ENCODE measurements at places on chromosomes 2 and 18.

- peak; percentile 23 for DNase-seq
These were observed 132.6 kb downstream of the MAP2 start for GRCh38 chr2:209556354-209556961.

GRCh38 chr2:239043326-239043725 is 195.4 kb downstream of the TWIST2 start:
- no peak for DNase-seq

DNA sequence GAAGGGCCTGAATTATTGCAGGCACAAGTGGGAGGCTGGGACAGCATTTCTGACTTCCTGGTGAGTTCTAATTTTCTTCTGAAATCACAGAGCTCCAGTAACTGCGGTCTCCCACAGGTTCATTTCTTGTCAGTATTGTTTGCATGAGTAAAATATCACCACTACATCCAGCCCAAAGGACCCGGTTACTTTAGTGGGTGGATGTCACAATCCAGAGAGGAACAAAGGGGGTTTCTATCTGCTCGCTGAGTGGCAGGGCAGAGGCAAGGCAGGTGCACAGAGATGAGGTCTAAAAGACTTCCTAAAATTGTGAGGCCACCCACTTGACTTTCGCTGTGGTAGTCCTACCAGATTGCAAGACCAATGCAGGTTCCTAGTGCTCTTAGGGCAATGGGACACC is 800.4 kb upstream of the ID2 start:
- no peak for DNase-seq

DNA sequence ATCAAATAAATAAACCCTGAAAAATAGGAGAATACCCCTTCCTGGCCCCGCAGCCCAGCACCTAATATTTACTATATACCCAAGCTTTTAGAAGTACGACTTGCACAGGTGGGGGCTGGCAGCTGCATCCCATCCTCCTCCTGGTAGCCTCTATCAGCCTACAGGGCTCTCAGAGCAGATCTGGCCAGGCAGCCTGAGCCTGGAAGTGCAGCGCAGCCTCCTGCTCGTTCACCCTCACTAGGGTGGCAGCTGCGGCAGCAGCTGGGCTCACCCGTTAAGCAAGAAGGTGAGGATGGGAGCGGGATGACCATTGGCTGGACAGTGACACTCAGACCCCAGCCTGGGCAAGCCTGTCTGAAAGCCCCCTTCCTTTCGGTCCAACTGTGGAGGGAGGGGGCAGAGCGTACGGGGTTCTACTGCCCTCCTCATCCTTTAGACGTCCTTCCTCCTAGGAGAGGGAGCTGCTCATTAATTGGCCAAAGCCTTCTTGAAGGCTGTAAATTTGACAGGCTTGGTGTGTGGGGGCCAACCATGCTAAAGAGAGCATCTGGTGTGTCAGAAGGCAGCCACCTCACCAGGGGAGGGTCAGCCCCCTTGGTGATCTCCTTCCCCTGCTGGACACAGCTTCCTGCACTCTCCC is 23.3 kb downstream of the MPHOSPH10 start:
- no peak for DNase-seq

- peak; percentile 63 for DNase-seq
These were observed 638 bp downstream of the ST6GAL2 start for GRCh38 chr2:106885329-106885728.

- DNase-seq, result no peak
These were observed 66.7 kb downstream of the USP40 start for GRCh38 chr2:233499928-233500327.

DNA sequence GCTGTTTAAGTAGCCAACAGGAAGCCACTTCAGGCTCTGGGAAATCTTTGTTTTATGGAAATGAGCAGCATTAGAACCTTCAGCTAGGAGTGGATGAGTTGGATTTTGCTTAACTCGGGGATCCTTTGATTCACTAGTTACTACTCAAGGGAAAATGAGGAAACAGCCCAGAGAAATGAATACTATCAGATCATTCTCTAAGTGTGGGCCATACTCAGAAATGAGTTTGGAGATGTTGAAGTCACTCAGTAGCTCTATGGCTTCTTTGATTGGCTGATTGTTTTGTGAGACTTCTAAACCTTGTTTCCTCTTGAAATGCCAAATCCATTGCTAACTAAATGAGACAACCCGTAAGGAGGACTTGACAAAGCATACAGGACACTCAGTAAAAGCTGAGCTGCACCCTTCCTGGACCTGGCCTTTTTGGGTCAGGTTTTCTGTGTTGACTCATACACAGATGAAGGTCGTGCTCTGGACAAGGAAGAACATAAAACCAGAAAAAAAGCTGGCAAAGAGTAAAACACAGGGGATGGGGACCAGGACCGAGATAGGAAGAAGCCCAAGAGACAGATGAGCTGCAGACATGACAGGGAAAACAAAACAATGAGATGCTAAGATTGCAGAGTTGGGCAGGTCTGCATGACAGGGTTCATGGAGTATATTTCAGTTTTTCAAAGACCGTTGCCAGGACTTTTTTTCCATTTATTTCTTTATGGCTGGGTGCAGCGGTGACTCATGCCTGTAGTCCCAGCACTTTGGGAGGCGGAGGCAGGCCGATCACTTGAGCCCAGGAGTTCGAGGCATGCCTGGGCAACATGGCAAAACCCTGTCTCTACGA is 41.6 kb downstream of the INO80C start:
- DNase-seq, result no peak

DNA sequence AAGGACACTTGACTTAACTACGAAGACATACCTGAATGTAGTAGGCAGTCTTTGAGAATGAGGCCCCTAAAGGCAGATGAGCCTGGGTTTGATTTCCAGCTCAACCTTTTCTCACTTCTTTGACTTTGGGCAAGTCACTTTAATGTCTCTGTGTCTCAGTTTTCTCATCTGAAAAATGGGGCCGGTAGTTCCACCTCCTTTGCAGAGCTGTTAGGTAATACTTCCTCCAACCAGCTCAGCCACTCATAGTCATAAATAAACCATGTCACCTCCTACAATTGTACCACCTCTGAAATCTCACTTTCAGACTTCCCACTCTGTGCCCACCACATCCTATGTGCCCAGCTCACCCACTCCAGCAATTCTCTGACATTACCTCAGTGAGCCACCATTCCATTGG is 10.4 kb downstream of the ARHGAP25 start:
- DNase-seq, result no peak

- peak; percentile 56 for DNase-seq
These were observed 339.4 kb downstream of the BCL11A start for GRCh38 chr2:60213865-60214625.

GRCh38 chr2:227834423-227834822 is 20.8 kb downstream of the CCL20 start:
- DNase-seq, result no peak

- no peak for DNase-seq
These were observed 79.4 kb upstream of the FAM136A start for GRCh38 chr2:70381235-70381634.

GRCh38 chr2:153543635-153544071 is 65.1 kb upstream of the RPRM start:
- DNase-seq, result peak; percentile 26

GRCh38 chr18:58093311-58093803 is 49.3 kb downstream of the NEDD4L start:
- DNase-seq, result no peak

GRCh38 chr2:9030841-9031240 is 27.4 kb upstream of the MBOAT2 start:
- DNase-seq, result no peak

DNA sequence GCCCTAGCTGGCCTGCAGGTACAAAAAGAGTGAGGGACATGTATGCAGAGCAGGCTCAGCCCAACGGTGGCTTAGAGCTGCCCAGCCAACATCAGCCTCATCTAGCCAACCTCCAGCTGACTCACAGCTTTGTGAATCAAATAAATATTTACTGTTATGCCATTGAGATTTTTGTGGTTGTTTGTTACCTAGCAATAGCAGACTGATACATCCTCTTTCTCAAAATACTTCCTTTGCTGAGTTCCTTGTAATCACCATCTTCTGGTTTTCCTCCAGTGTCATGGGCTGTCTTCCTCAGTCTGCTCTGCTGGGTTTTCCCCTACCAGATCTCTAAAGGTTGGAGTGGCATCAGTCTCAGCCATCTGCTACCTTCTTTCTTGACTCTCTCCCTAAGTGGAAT is 126.6 kb upstream of the SLC1A4 start:
- no peak for DNase-seq

GRCh38 chr2:101415884-101416283 is 28.6 kb upstream of the CREG2 start:
- no peak for DNase-seq

GRCh38 chr2:201794294-201794693 is 12.0 kb upstream of the CDK15 start:
- DNase-seq, result no peak

GRCh38 chr2:235135990-235136561 is 184.3 kb downstream of the SH3BP4 start:
- peak; percentile 89 for DNase-seq

DNA sequence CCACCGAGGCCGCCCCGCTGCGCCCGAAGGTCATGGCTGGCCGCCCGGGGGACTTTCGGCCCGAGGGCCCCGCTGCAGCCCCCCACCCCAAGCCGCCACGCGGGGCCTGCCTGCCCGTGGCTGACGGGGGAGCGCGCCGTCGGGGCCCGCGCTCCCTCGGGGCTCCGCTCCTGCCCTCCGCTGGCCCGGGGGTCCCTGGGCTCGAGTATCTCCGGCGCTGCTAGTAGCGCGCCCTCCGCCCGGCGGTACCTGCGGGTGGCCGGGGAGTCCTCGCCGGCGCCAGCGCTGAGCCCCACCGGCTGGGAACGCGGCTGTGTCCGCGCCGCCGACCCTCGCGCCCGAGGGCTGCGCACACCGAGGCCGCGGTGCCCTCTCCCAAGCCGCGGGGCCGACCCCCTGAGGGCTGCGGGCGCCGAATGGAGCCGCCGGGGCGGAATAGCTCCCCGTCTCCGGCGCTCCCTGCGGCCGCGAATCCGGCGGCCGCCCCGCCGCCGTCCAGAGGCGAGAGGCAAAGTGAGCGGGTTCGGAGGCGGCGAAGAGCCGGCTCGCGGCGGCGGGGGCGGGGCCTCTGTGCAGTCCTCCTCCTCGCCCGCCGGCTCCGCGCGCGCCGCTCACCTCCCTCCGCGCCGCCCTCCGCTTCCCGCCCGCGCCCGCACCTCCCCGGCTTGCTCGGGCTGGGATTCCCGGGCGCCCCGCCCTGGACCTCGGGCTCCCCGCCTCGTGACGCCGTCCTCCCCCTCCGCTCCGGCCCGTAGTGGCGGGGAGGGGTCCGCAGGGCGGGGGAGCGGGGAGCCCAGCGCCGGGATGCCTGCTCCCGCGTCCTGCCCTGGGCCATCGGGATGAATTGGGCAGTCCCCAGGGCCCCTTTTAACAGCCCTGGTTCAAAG is at the start of gene KCNG3:
KCNG3 (minus strand) TSS at position 515 of the 887 bp plus-strand sequence; CDS start at position 34, 481 bp downstream.
- DNase-seq, result peak; percentile 93

- DNase-seq, result no peak
These were observed 24.5 kb downstream of the AQP4 start for GRCh38 chr18:26840965-26841364.

GRCh38 chr2:229714080-229714735 is at the start of gene DNER:
Gene DNER, minus strand, starts transcription at chr2:229714555. Its CDS starts 132 bp downstream, at chr2:229714423.
- DNase-seq, result peak; percentile 87

DNA sequence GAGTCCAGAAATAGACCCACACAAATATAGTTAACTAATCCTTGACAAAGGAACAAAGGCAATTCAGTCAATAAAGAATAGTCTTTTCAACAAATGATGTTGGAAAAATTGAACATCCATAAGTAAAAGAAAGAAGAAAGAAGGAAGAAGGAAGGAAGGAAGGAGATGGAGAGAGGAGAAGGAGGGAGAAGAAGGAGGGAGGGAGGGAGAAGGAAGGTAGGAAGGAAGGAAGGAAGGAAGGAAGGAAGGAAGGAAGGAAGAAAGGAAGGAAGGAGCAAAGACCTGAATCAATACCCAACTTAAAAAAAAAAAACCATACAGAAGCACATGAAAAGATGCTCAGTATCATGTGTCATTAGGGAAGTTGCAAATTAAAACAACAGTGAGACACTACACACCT is 148.3 kb downstream of the ATL2 start:
- DNase-seq, result no peak

- no peak for DNase-seq
These were observed 24.4 kb upstream of the ACTG2 start for GRCh38 chr2:73868204-73868978.

DNA sequence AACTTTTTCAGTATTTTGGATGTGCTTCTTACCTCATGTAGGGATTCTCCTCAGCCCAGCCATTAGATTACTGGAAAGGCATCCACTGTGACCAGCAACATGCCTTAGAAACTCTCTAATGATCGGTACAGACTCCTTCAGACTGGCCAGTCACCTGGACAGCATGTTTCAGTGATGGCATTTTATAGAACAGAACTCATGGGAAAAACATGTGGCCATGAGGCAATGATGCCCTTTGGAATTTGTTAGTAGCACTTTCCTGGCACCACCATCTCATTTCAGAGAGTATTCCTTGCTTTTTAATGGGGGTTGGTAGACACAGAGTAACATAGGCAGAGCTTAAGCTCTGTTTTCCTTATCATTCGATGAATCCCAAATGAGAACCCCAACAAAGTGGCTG is 72.1 kb upstream of the FAM98A start:
- no peak for DNase-seq

GRCh38 chr2:63984606-63985359 is 34.4 kb downstream of the VPS54 start:
- no peak for DNase-seq

DNA sequence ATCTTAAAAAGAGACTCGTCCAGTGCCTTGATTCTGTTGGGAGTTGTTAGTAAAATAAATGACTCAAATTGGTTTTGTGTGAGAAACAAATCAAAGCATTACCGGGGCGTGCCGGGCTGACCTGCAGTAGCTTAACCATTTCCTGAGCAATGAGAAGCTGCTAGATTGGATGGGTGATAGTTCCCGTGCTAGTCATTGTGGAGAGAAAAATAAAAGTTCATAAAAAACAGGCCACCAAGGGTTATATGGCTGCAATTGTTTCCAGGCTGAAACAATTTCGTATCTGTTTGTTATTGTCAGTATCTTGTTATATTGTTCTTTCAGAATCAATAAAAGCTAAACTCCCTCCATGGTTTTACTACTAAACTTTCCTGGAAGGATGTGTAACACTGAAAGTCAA is 314.4 kb downstream of the MTX2 start:
- no peak for DNase-seq

DNA sequence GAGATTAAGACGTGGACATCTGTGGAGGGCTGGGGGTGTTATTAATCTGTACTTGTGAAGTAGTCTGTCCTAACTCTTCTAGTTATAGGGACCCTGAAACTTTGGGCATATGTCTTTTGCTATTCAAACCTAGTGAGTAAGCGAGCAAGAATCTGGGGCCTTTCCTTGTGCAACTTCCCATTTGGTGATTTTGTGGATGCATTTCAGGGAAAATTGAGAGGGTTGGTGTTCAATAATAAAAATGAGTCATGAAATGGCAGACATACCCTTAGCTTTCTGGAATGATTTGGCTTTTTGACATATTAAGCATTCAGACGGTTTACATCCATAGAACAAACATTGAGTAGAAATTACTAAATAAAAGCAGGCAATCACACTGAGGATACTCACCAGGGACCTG is 17.0 kb downstream of the COL4A4 start:
- DNase-seq, result no peak

DNA sequence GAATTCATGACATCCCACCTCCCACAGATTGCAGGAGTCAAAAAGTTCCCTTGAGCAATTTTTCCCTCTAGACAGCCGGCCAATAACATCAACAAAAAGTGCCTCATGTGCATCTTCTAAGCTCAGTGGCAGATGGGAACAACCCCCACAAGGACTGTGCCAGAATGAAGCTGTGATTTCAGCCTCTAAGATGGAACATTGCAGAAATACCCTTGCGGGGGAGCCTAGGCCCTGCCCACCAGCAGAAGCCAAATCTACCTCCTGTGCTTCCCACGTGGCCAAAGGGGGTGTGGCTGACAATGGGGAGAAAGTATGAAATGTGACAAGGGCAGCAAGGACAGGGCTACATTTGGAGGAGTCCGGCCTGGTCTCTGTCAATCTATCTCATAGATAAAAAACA is 482.3 kb downstream of the TGIF1 start:
- DNase-seq, result no peak
